ENCODE measurements at places on chromosomes 4 and X. TPM values are rescaled to one million over a fixed set of nuclear protein-coding genes. Genes with fewer than 3 reads are reported as not detected.

TXK gene
- 1.2 TPM for total RNA-seq

- H3K36me3 ChIP-seq = no peaks in the 10 kb centered on the region
- H3K27me3 ChIP-seq = no peaks in the 10 kb centered on the region
- no peak for DNase-seq
- no peak overlapping the region for H3K27ac ChIP-seq
Observed at GRCh38 chr4:6134612-6135220, 65.6 kb downstream of the JAKMIP1 start.

DNA sequence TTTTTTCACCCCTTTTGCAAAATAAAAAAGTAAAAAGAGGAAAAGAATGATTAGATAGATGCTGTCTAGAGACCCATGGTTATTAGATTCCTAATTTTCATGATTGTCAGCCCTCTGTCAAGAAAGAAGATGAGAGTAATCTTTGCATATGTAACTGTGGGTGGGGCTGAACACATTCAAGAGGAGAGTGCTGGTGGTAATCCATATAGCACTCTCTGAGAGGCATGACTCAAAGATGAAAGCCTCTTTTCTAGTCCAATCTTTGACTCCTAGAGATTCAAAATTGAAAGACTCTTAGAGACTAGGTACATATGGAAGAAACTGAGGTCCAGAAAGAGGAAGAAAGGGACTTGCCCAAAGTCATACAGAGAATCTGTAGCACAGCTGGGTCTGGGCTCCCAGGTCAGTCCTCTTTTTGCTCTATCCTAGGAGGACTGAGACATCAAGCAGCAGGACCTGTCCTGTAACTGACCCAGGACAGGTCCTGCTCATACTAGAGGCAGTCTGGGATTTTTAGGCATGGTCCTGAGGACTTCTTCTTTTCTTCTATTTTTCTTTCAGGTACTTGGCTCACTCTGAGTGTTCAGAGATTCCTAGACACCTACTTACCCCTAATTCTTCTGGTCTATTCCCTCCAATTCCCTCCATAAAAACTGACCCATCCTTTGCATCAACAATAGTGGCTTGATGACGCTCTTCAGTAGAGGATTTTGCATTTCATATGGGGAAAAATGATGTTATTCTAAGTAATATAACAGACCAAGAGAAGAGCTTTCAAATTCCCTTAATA, 23.8 kb downstream of the VSIG4 start:
- no peak for DNase-seq
- no peak overlapping the region for H3K27ac ChIP-seq
- no peak overlapping the region for H3K4me3 ChIP-seq

DNA sequence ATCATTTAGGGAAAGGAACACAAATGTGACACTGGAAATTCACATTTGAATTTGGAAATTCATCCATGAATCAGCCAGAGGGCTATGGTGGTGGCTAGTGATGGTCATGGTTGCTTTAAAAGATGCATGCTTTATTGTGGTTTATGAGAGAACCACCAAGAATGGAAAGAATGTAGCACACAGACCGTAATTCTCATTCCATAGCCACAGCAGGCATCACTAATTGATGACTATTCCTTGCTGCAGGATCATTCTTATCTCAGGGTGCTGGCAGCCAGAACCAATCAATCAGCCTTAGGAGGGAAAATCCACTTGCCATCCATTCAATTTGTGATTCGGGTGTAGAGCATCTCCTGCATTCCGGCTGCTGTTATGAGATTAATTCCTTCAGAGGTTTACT, 115.6 kb downstream of the DHRSX start:
- no peak for DNase-seq
- no peak overlapping the region for H3K4me3 ChIP-seq
- no peaks in the 10 kb centered on the region for H3K27me3 ChIP-seq
- H3K27ac ChIP-seq = no peak overlapping the region
- peaks cover 15% of the 10 kb centered on the region for H3K36me3 ChIP-seq
